ENCODE measurements at places on chromosomes 2 and 18.

GRCh38 chr2:69741229-69741574 is 732 bp upstream of the ANXA4 start:
- DNase-seq: peak; percentile 64

GRCh38 chr2:28993206-28993960 is 12.3 kb downstream of the TOGARAM2 start:
- DNase-seq: no peak

DNA sequence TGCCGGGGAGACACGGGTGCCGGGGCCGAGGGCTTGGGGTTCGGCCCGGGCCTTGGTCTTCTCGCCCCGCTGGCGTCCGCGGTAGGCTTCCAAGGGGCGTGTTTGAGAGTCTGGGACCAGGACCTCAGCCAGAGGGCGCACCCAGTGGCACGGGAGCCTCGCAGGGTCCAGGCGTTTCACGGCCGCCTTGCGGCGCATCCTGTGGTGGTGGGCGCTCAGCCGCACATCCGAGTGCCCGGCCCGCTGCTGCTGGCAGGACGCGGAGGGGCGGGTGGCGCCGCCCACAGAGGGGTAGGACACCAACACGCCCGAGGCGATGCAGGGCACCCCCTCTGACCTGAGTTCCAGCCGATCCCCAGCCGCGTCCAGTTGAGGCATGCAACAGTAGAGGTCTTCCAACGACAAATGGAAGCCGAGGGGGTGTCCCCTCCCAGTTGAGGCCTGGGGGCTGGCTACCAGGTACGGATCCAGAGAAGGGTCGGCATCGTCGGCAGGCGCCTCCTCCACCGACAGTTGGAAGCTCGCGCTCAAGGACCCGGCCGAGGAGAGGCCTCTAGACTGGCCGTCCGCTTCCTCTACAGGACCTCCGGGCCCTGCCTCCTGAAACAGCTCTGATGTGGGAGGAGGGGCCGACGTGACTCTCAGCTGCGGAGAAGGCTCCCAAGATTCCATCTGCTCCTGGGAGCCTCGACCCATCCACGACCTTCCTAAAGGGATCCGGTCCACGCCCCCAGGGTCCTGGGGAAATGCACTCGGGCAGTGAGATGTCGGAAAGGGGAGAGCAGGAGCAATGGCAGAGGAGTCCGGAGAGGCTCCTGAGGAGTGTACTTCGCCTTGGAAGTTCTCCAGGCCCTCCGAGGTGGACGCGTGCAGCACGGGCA is 6.3 kb downstream of the C2orf81 start:
- no peak for DNase-seq

- DNase-seq: peak; percentile 95
Measured at GRCh38 chr2:191677646-191678436, at the start of gene NABP1. NABP1 (plus strand) TSS chr2:191678136; CDS start chr2:191678615, 479 bp downstream.

GRCh38 chr2:190879474-190880377 is 895 bp upstream of the GLS start:
- DNase-seq: peak; percentile 56

- DNase-seq: peak; percentile 64
Measured at GRCh38 chr2:218257390-218257981, 3.3 kb upstream of the GPBAR1 start.

DNA sequence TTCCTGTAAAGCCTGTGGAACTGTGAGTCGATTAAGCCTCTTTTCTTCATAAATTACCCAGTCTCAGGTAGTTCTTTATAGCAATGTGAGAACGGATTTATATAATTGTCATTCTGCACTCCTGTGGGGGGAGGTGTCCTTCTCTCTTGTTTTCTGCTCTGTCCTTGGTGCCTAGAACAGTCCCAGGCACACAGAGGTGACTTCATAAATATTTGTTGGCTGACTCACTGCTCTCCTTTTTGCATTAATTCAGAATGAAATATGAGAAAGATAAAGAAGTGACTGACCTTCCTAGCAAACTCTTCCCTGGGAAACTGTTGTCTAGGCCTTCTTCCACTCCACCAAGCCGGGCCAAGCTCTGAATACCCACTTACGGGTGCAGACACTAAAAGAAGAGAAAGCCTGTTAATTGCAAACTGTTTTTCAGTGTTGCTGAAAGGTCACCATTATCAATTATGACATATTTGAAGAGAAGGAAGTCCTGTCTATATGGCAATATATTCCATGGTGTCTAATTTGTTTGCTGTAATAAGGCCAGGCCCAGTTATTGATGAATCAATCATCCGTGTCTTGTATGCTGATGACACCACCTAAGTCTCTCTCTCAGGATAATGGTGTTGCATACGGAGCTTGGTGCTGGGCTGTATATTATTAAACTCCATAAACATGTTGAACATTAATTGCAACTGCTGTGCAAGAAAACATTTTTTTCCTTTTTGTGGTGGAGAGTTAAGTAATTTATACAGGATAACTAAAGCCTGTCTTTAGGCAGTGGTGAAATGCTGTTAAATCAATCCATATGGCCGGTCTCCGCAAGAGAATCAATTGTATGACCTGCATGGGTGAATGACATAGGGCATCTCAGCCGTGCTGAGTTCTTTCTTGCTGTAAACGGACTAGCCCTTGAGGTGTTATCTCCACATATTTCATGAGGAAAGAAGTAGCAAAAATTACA is 567.5 kb downstream of the SLC4A3 start:
- DNase-seq: no peak

All from hematopoietic multipotent progenitor cell treated with erythropoietin and hydrocortisone succinate and interleukin-3 and kit ligand, for 8 days (in vitro differentiated cells).